ENCODE measurements at places on chromosomes 1 and 21.

GRCh38 chr1:156742801-156743200 lies 1.9 kb upstream of the MRPL24 start:
- DNase-seq, result no peak

DNA sequence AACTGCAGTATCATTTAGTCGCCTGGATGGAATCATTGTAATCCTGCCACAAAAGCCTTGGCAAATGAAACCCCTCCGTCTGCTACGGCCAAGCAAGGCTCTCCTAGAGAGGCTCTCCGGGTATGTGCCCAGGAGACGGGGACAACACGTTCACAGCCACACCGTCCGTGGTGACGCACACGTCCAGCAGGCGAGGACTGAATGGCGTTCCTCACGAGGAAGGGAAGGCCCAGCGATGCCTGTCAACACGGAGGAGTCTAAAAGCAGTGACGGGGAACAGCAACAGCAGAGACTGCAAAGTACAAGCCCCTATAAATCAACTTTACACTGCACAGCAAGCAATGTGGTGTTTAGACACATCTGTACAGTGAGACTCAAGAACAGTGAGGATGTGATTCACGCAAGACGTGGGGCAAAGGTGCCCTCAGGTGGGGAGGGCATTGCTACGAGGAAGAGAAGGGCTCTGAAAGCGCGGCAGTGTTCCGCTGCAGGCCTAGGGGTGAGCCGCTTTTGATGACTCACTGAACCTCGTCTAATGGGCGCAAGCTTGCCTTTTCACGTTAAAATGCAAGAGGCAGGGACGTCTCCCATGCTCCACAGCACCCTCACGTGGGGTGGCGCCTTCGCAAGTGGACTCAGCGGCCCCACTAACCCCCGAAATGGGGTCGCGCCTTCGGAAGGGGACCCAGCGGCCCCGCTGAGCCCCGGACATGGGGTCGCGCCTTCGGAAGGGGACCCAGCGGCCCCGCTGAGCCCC lies 6.8 kb downstream of the WRAP73 start:
- DNase-seq, result no peak

DNA sequence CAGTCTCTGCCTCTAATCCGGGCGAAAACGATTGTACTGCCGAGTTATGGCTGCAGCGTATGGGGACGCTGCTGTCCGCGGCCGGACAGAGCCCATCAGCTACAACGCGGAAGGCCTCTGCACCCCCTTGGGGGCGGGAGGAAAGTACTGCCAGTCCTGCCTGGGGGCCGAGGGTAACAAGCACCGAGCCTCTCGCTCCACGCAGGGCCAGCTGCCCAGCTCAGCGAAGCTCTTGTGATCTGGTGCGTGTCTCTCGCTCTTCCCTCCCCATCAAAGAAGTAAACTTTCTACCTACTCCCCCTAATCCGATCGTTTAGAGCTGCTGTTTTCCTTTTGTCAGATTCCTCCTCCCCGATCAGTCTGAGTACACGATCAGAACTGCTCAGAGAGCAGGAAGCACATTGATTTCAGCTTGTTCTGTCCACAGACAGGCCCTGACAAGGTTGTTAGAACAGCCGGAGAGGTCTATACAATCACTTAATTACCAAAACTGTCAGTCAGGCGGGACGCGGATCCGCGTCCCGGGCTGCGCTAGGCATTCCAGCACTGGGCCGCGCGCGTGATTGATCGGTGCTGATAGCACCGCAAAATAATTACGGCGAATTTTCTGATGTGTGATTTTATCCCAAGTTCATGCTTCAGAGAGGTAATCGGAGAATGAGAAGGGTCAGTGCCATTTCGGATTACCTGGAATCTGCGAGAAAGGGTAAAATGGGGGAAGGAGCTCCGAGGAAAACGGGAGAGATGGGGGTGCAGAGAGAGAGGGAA lies 8.7 kb upstream of the BARHL2 start:
- no peak for DNase-seq

DNA sequence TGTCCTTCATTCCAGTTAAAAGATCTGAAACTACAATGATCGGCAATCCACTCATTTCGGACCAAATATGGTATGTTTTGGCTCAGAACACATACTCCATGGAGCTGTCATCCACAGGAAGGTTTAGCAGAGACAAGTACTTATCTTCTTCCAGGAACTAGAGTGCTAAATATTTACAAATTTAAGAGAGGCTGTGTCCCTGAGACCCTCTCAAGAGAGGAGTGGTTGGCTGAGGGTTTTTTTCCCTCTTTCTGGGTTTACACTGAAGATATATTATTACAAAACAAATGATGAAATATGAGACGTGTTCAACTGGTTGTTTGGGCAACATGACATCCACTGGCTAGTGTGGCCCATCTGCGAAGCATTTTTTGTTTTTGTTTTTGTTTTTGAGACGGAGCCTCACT lies 25.9 kb upstream of the NID1 start:
- DNase-seq, result no peak

GRCh38 chr1:167546935-167547334 lies 6.6 kb downstream of the CREG1 start:
- DNase-seq, result no peak
